ENCODE measurements at places on chromosomes 2 and 18. TPM values are rescaled to one million over a fixed set of nuclear protein-coding genes. Genes with fewer than 3 reads are reported as not detected.

DNA sequence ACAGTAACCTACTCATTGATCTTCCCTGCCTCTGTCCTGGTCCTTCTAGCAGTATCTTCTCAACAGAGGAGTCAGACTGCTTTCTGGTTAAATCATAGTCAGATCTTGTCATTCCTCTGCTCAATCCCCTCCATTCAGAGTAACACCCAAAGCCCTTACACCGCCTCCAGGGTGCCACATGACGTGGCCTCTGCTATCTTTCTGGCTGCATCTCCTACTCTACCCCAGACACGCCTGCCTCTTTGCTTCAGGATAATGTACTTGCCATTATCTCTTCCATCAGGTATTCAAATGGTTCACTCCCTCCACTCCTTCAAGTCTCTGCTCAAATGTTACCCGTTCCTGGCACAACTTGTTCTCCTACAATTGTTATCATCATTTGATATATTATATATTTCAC lies 36.3 kb upstream of the ACVR2A start:
- DNase-seq: no peak

GRCh38 chr2:134408791-134409190 lies 154.9 kb downstream of the MGAT5 start:
- no peak for DNase-seq

DNA sequence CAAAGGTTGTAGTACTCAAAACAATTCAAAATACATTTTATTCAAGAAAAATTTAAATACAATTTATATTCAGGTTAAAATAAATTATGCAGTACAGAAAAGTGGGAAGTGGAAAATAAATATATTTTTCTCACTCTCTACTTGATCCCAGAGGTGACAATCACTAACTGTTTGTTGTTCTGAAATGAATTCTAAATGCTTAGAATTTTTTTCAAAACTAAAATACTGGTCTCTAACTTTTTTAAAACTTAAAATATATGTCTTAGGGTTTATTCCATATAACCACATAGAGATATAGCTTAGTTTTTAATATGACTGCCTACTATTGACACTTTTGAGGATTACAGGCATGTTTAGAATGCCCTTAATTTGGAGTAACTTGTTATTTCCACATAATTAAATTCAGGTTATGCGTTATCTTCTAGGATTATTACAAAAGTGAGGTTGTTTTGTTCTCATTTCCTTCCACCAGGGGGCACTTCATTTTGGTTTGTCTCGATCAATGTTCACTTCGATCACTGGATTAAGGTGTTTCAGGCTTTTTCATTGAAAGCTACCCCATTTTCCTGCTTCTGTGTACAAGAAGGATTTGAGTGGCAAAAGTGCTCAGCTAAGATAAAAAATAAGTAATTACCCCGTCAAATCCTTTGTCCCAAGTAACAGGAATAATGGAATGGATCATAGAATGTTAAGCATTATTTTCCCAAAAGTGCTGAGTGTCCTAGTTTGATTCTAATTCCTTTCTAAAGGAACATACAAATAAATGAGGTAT lies 27.1 kb upstream of the TFPI start:
- no peak for DNase-seq

The SATB2 gene
- total RNA-seq: 4.0 TPM

The MEP1B gene
- not detected for total RNA-seq

The GALNT14 gene
- total RNA-seq: 2.1 TPM
